Left lung (tissue), 14 donors: ENCODE measurements at places on chromosomes 7 and 10. TPM values are rescaled to one million over a fixed set of nuclear protein-coding genes. Genes with fewer than 3 reads are reported as not detected.
A peak's percentile ranks its signal among the peaks of the same experiment; 100 is the strongest.

GRCh38 chr7:31373337-31374289 is 33.1 kb upstream of the NEUROD6 start:
- DNase-seq = no peak

GRCh38 chr10:12975906-12976305 is 25.6 kb downstream of the CCDC3 start:
- DNase-seq = no peak

The GARIN1A gene
- total RNA-seq = 3.4 TPM

GRCh38 chr7:7745966-7746365 is 27.6 kb upstream of the RPA3 start:
- no peak for DNase-seq

- DNase-seq = no peak
These were observed 612 bp downstream of the KCP start for GRCh38 chr7:128909625-128910568.

The PAXIP1 gene
- 12.0 TPM for total RNA-seq

DNA sequence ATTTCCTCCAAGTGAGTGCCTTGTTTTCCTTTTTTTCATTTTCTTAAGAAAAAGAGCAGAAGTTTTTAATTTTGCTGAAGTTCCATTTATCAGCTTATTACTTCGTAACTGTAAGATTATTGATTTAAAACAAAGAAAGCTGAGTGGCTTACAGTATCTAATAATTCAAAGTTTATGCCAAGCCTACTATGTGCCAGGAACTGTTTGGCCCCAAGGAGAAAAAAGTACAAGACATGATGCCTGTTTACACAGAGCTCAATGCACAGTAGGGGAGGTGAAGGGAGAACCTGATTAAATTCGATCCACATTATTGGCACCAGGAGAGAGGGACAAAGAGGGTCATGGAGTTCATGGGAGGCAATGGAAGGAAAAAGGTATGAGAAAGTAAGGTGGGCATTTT is 419.3 kb upstream of the ZMIZ1 start:
- no peak for DNase-seq

The MYL10 gene
- total RNA-seq = not detected

The PAPSS2 gene
- total RNA-seq = 114 TPM

GRCh38 chr10:34530778-34531177 is 284.3 kb downstream of the PARD3 start:
- DNase-seq = no peak

The GPR22 gene
- not detected for total RNA-seq

- no peak for DNase-seq
These were observed 6.5 kb downstream of the STAM start for GRCh38 chr10:17650416-17650815.

The CYP2E1 gene
- 0.68 TPM for total RNA-seq

DNA sequence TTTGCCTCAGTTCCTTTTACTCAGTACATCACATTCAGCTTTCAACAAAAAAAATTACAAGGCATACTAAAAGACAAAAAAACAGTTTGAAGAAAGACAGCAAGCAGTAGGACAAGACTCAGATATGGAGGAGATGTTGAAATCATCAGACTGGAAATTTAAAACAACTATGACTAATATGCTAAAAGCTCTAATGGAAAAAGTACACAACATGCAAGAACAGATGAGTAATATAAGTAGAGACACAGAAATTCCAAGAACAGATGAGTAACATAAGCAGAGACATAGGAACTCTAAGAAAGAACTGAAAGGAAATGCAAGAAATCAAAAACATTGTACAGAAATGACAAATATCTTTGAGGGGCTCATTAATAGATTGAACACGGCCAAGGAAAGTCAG is 402.6 kb downstream of the NEBL start:
- DNase-seq = no peak

- DNase-seq = no peak
These were observed 71.3 kb downstream of the NRCAM start for GRCh38 chr7:108384716-108385483.

- no peak for DNase-seq
These were observed 96.5 kb downstream of the AOAH start for GRCh38 chr7:36627836-36628235.

DNA sequence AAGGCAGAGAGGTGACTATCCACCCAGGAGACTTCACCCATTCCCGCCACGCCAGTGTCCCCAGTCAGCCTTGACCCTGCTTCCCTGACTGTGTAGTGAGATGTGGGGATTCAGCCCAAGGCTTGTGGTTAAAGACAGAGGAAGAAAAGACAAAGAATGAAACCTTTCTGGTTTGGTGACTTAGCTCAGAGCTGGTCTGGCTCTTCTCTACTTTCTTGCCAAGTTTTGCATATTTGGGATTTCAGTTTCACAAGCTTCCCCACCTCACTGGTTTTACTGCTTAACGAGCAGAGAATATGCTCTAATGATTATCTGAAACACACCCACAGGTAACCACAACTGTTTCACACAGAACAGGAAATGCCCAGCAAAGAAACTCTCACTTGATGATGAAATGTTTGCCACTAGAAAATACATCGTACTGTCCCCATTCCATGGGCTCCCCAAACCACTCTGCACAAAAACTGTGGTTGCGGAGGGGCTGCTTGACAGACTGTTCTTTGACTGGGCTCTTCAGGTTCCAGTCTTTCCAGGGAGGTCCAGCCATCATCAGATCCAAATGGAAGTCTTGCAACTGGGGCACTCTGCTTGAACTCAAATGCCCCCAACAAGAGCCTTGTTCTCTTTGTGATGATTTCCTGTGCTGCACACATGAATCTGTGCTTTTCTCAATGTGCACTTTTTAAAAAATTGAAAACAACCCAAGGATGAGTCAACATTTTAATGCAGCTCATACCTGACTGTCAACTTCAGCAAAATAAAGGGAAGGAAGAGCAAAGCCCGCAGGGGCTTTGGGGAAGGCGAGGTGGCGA is 95.5 kb downstream of the CTBP2 start:
- no peak for DNase-seq

- peak; percentile 64 for DNase-seq
These were observed 386.8 kb upstream of the POT1 start for GRCh38 chr7:125316466-125316865.

- no peak for DNase-seq
These were observed 14.2 kb downstream of the CLRN3 start for GRCh38 chr10:127878475-127879055.

DNA sequence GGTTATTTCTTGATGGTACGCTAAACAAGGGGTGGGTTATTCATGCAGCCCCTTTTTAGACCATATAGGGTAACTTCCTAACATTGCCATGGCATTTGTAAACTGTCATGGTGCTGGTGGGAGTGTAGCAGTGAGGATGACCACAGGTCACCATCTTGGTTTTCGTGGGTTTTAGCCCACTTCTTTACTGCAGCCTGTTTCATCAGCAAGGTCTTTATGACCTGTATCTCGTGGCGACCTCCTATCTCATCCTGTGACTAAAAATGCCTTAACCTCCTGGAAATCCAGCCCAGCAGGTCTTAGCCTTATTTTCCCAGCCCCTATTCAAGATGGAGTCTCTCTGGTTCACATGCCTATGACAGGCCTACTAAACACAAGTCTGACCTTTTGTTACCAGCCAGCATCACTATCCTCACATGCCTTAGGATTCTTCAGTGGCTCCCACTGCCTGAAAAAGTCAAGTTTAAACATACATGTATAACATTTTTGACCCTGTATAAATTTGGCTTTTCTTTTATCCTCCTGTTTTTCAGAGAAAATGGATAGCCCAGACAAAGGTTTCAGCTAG is 13.2 kb upstream of the COBL start:
- DNase-seq = no peak

DNA sequence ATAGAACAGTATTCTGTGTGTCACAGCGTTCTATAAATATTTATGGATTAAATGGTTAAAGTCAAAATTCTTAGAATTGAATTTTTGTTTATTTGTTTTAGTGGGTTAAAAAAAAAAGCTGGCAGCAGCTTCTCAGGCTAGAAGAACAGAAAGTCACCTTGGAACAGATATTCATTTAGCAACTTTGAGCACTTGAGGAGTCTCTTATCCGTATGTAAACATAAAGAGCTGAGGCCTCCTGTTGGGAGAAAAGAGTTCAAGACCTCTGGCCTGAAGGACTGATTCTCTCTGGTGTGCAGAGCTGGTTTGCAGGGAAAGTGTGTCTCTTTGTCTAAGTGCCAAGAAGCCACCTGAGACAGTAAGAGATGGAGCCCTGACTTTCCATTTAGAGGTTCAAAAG is 109.9 kb downstream of the HERPUD2 start:
- DNase-seq = no peak

DNA sequence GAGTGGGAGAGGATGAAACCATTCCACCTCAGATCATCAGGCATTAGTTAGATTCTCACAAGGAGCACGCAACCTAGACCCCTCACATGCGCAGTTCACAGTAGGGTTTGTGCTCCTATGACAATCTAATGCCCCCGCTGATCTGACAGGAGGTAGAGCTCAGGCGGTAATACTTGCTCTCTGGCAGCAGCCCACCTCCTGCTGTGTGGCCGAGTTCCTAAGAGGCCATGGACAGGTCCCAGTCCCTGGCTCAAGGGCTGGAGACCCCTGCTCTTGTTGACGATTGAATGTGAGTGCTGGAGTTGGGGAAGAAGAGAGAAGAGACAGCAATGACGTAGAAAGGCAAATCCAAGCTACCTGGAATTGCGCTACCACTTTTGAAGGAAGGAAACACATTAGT is 267.2 kb downstream of the TFEC start:
- no peak for DNase-seq

DNA sequence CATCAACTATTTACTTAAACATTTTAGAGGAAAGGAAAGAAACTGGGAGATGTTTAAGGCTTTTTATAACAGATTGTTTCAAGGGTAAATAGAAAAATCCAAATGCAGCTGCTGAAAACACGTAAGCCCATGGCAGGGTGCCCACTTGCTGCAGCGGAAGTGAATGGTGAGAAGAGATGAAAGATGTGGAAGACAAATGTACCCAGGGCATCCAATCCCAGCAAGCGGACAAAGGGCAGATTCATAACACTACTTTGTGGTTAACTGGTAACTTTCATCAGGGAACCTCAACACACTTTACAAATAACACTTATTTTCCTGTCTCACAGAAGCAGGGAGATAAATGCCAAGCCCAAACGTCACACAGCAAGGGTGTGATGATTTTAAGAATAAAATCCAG is 358.4 kb downstream of the KCNMA1 start:
- no peak for DNase-seq

DNA sequence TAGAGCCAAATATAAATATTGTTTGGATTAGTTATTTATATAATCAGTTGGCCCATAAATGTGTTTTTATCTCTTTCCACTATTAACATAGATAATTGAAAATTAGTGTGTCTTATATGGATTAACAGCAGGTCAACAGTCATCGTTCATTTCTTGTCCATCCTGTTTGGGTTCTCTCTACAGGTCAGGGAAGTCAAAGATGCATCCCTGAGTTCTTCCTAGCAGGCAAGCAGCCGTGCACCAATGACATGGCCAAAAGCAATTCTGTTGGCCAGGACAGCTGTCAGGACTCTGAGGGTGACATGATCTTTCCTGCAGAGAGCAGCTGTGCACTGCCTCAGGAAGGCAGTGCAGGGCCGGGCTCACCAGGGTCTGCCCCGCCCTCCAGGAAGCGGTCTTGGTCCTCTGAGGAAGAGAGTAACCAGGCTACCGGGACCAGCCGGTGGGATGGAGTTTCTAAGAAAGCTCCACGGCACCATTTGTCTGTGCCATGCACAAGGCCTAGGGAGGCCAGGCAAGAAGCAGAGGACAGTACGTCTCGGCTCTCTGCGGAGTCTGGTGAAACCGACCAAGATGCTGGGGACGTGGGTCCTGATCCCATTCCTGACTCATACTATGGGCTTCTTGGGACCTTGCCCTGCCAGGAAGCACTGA is 15.9 kb downstream of the FBH1 start:
- DNase-seq = no peak

The PRRT4 gene
- 0.85 TPM for total RNA-seq

The COL13A1 gene
- total RNA-seq = 4.0 TPM

DNA sequence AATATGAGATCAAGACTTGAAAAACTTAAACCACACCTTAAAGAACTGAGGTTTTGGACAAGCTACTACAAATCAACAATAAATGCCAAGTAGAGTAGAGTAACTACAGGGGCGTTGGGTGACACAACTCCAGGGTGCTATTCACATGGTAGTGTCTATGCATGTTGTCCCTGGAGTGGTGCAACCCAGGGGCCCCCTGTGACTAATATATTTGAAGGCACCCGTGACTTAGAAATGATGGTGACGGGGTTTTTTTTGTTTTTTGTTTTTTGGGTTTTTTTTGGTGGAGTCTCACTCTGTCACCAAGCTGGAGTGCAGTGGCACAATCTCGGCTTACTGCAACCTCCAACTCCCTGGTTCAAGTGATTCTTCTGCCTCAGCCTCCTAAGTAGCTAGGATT is 106.9 kb downstream of the FAM107B start:
- DNase-seq = no peak

DNA sequence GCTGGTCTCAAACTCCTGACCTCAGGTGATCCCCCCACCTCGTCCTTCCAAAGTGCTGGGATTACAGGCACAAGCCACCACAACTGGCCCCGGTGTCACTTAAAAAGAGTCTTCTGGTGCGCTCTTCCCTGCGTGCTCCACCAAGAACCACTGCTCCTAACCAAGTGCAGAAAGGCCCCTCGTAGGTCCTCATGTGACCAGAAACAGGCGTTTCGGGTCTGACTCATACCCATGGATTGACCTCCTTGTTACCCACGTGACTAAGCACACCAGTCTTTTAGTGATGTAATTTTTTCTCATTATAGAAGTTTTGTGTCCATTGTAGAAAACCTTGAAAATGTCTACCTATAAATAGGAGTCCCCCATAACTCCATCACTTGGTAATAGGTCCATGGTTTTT is 13.9 kb downstream of the FKBP6 start:
- no peak for DNase-seq

DNA sequence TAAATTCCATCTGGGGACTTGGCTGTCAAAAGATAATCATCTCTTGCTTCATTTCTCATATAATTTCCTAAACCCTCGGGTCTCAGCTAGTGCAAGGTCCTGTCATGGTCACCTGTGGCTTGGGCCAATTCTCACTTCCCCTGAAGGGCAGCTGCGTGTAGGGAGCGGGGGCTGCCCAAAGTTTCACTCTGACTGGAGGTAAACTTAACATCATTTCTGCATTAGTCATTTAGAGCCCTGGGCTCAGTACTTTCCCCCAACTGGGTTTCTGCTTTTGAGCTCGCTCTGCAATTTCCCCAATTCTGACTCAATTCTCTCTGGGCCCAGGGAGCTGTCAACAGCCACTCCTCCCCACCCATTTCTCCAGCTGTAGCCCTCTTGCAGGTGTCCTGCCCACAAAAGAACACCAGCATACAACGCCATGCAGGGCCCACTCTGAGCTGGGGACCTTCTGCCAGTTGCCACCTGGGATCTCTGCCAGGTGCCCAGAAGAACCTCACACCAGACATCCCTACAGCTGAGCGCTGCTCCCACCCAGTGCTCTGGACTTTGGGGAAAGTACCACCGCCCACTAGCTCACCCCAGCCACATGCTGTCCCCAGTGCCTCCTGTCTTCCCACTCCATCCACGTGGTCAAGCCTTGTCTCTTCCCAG is 37.9 kb downstream of the VOPP1 start:
- no peak for DNase-seq

DNA sequence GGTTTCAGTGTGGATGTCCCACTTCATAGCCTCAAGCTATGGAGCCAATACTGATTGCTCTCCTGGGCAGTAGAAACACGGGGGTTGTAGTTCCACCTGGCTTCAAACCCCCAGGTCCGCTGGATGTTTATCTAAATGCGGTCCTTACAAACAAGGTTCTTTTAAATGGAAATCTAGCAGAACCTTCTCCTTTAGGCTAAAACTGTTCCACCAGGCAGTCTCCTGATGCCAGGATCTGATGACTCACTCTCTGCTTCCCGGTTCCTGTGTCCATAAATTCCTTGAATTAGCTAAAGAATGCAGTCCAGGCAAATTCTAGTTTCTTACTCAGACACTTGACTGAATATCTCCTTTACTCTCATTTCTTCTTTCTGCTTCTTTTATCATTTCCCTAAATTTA is 108.4 kb upstream of the FAM3C start:
- DNase-seq = no peak

The PITX3 gene
- total RNA-seq = not detected
